H9 (cell line): ENCODE measurements at places on chromosomes 1 and 21. TPM values are rescaled to one million over a fixed set of nuclear protein-coding genes. Genes with fewer than 3 reads are reported as not detected.

- H3K27me3 ChIP-seq: no peaks in the 10 kb centered on the region
- H3K4me3 ChIP-seq: no peak overlapping the region
- H3K27ac ChIP-seq: no peak overlapping the region
- no peaks in the 10 kb centered on the region for H3K4me1 ChIP-seq
- H3K36me3 ChIP-seq: no peaks in the 10 kb centered on the region
- peak; percentile 70 for DNase-seq
Observed at GRCh38 chr1:31072304-31072746, 6.8 kb upstream of the PUM1 start.

HTR6 gene
- 0.29 and 0.37 TPM in 2 replicates for total RNA-seq

TOE1 gene
- 31.2 and 33.5 TPM in 2 replicates for total RNA-seq

- no peaks in the 10 kb centered on the region for H3K4me1 ChIP-seq
- H3K27ac ChIP-seq: no peak overlapping the region
- no peak overlapping the region for H3K4me3 ChIP-seq
Observed at GRCh38 chr1:176559878-176560277, 96.9 kb downstream of the PAPPA2 start.

- no peaks in the 10 kb centered on the region for H3K4me1 ChIP-seq
- no peaks in the 10 kb centered on the region for H3K27me3 ChIP-seq
Observed at GRCh38 chr1:162485236-162485635, 12.4 kb upstream of the UHMK1 start.

RHEX gene
- total RNA-seq: not detected in 2 replicates

RGSL1 gene
- total RNA-seq: not detected in 2 replicates

TEKT2 gene
- 0.20 and 0.86 TPM in 2 replicates for total RNA-seq

GRCh38 chr1:64171797-64172281 is 31.6 kb upstream of the UBE2U start:
- DNase-seq: no peak
- H3K4me1 ChIP-seq: peaks cover 9% of the 10 kb centered on the region
- H3K27me3 ChIP-seq: no peaks in the 10 kb centered on the region
- H3K36me3 ChIP-seq: peaks cover 52% of the 10 kb centered on the region

TIE1 gene
- total RNA-seq: 0.64 and 1.2 TPM in 2 replicates

CHI3L2 gene
- total RNA-seq: not detected in 2 replicates

AMPD1 gene
- not detected in 2 replicates for total RNA-seq

DNA sequence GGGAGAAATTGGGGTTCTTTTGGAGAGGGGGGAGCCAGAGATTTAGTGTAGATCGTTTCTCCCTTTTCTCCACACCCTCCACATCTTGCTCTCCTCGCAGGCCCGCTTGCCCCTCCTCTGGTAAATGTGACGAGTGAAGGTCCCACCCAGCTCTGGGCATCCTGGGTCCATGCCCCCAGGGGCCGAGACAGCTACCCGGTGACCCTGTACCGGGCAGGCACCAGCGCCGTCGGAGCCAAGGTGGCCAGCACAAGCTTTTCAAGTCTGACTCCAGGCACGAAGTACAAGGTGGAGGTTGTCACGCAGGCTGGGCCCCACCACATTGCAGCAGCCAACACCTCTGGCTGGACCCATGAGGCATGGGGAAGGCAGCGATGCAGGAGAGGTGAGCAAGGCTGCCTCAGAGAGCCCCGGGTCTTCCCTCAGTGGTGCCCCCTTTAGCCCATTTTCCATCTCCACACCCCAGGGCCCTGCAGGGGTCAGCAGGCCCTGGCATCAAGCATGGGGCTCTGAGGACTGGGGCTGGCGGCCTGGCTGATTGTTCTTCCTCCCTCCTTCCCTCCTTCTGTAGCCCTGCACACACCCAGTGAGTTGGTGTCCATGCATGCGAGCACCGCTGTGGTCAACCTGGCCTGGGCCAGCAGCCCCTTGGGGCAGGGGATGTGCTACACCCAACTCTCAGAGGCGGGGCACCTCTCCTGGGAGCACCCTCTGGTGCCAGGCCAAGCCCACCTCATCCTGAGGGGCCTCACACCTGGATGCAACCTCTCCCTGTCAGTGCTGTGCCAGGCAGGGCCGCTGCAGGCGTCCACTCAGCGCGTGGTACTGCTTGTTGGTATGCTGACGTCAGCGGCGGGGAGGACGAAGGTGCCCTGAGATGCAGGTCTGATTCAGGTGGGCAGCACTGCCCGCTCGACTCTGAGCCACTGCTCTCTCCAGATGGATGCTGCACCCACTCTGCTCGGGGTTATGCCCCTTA is 16.4 kb upstream of the LGR6 start:
- H3K27me3 ChIP-seq: no peaks in the 10 kb centered on the region
- no peak for DNase-seq
- no peak overlapping the region for H3K4me3 ChIP-seq
- H3K27ac ChIP-seq: no peak overlapping the region

DNA sequence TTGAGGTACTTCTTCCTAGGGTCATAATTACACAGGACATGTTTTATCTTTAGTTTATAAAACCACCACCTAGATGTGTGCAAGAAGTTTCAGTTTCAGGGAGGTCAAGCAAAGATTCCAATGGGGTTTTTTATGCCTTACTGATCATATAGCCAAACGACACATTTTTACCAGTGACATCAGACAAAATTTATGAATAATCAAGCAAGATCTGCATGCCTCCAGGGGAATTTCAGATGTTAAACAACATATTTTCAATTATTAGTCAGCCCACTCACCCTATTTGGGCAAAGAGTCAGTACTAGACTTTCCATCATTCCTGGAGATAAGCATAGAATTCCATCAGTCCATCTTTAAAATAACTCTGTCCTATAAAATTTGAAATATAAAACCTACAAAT is 867.4 kb downstream of the KCNT2 start:
- no peak overlapping the region for H3K4me3 ChIP-seq
- peaks cover 2% of the 10 kb centered on the region; the same call in 1 of the 2 replicates for H3K4me1 ChIP-seq
- no peaks in the 10 kb centered on the region for H3K27me3 ChIP-seq

CRABP2 gene
- 180 and 184 TPM in 2 replicates for total RNA-seq

GRCh38 chr1:154327466-154328317 is 2.4 kb downstream of the ATP8B2 start:
- peak overlapping the region; percentile 64 for H3K4me3 ChIP-seq
- no peaks in the 10 kb centered on the region for H3K27me3 ChIP-seq
- no peak overlapping the region for H3K27ac ChIP-seq

DNA sequence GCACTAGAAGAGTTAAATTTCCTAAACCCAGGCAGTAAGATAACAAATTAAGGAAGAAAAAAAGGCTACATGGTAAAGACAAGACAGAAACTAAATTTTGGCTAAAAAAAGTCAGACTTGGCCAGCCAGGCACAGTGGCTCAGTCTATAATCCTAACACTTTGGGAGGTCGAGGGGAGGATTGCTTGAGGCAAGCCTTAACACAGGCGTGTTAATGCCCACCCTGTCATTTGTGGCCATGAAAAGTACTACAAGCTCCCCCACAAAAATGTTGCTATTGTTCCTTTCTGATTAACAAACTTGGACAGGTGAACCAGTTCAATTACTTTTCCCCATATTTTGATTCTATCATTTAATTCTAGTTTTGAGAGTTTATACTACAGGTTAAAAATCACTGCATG is 32.3 kb downstream of the UBR4 start:
- H3K4me1 ChIP-seq: no peaks in the 10 kb centered on the region
- H3K4me3 ChIP-seq: no peak overlapping the region
- H3K27ac ChIP-seq: no peak overlapping the region
- no peak for DNase-seq
- no peaks in the 10 kb centered on the region for H3K27me3 ChIP-seq
